ENCODE measurements at places on chromosomes 7 and 10. TPM values are rescaled to one million over a fixed set of nuclear protein-coding genes. Genes with fewer than 3 reads are reported as not detected.

SUN3 gene
- total RNA-seq, result not detected

AKR1C1 gene
- not detected for total RNA-seq

DNA sequence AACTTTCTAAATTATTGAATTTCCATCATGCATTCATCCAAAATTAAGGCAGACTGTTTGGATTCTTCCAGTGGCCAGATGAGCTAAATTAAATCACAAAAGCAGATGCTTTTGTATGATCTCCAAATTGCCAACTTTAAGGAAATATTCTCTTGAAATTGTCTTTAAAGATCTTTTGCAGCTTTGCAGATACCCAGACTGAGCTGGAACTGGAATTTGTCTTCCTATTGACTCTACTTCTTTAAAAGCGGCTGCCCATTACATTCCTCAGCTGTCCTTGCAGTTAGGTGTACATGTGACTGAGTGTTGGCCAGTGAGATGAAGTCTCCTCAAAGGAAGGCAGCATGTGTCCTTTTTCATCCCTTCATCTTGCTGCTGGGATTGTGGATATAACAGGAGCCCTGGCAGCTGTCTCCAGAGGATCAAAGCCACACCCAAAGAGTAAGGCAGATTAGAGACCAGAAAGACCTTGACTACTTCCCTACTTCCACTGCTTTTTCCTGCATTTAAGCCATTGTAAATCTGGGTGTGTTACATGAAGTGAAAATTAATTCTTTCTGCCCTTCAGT is 8.2 kb upstream of the CFAP69 start:
- H3K4me1 ChIP-seq, result no peaks in the 10 kb centered on the region

GRCh38 chr7:55104712-55105433 is 86.1 kb downstream of the EGFR start:
- no peak for DNase-seq
- no peak overlapping the region for H3K27ac ChIP-seq

- no peaks in the 10 kb centered on the region for H3K27me3 ChIP-seq
- no peak for DNase-seq
- H3K4me1 ChIP-seq, result no peaks in the 10 kb centered on the region
- H3K4me3 ChIP-seq, result no peak overlapping the region
Measured at GRCh38 chr10:100101192-100102076, 19.8 kb upstream of the CPN1 start.

All from B cell (primary cell).